ENCODE measurements at places on chromosomes 2 and 18.

DNA sequence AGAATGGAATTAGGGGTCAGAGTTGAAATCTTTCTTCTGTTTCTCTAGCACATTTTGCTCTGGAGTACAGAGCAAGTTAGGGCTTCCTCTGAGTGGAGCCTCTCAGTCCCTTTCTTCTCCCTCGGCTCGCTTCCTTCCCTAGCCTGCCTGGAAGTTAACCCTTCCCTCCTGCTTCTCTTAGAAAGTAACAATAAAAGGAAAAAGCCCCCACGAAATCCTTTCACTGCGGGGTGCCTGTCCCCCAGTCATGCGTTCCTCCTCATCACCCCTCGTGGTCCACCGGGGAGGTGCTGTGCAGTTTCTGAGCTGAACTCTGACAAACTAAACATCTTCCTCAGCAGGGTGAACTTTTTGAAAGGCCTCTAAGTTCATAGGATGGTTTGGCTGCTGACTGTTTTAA lies 2.0 kb downstream of the IGFBP2 start:
- DNase-seq, result no peak

GRCh38 chr18:61285777-61286176 lies 47.5 kb upstream of the CDH20 start:
- no peak for DNase-seq

- DNase-seq, result no peak
Measured at GRCh38 chr18:59853380-59853779, 46.4 kb upstream of the PMAIP1 start.

DNA sequence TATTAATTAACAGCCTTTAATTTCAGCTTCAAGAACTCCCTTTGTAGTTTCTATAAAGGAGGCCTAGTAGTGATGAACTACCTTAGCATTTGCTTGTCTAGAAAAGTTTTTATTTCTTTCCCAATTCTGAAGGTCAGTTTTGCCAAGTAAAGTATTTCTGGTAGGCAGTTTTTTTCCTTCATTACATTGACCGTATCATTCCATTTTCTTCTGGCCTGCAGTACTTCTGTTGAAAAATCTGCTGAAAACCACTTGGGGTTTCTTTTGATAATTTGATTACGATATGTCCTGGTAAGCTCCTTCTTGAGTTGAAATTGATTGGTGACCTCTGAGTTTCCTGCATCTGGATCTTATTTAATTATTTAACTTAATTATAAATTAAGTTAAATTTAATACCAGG lies 691.8 kb downstream of the TSN start:
- DNase-seq, result no peak

GRCh38 chr2:10039658-10040410 lies 3.5 kb upstream of the KLF11 start:
- DNase-seq, result peak; percentile 81

GRCh38 chr2:171430516-171431410 lies 3.0 kb downstream of the METTL8 start:
- DNase-seq, result no peak

DNA sequence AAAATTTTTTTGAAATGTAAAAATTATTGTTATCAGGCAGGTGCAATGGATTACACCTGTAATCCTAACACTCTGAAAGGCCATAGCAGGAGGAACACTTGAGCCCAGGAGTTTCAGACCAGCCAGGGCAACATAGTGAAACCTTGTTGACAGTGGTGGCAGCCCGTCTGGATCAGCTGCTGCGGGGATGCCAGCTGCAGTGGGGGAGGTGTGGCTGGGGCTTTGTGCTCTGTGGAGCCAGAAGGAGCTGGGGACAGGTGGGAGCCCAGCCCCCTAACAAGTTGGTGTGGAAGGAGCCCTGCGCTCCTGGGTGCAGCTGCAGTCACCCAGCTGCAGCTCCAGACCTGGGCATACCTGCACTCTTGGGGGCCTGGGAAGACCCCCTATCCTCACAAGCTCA lies 182.4 kb upstream of the MC4R start:
- DNase-seq, result no peak

- no peak for DNase-seq
Measured at GRCh38 chr18:32588191-32588590, 117.5 kb upstream of the GAREM1 start.

- DNase-seq, result no peak
Measured at GRCh38 chr2:69743847-69744264, 1.9 kb downstream of the ANXA4 start.

DNA sequence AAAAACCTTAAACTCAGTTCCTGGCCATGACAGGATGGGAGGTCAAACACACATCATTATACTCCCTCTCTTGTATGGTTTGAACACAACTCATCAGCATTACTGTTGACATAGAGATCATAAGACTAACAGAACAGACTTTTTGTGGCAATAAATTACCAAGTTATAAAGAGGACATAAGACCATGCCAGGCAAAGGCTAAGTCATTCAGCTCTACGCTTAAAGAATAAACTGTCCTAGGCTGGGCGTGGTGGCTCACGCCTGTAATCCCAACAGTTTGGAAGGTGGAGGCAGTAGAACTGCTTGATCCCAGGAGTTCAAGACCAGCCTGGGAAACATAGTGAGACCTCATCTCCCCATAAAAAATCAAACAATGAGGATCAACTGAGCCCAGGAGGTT lies 16.4 kb downstream of the NLRC4 start:
- no peak for DNase-seq

DNA sequence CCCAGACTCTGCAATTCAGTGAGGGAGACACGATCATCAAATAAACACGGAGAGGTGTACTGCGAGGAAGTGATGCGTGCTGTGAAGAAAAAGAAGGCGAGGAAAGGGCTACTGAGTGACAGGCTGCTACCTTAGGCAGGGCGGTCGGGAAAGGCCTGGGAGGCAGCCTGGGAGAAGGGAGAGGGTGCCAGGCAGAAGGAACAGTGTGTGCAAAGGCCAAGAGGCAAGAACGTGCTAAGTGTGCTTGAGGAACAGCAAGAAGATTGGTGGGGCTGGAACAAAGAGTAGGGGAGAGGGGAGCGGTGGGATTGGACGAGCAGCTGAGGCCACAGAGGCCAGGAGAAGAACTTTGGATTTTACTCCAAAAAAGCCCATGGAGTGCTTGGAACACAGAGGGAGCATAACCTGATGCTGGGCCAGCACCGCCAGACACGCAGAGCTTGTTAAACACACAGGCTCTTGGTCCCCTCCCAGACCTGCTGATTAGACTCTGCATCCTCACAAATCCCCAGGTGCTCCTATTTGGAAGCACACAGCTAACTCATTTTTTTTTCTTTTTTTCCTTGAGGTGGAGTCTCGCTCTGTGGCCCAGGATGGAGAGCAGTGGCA lies 30.4 kb downstream of the SERTAD2 start:
- DNase-seq, result no peak

DNA sequence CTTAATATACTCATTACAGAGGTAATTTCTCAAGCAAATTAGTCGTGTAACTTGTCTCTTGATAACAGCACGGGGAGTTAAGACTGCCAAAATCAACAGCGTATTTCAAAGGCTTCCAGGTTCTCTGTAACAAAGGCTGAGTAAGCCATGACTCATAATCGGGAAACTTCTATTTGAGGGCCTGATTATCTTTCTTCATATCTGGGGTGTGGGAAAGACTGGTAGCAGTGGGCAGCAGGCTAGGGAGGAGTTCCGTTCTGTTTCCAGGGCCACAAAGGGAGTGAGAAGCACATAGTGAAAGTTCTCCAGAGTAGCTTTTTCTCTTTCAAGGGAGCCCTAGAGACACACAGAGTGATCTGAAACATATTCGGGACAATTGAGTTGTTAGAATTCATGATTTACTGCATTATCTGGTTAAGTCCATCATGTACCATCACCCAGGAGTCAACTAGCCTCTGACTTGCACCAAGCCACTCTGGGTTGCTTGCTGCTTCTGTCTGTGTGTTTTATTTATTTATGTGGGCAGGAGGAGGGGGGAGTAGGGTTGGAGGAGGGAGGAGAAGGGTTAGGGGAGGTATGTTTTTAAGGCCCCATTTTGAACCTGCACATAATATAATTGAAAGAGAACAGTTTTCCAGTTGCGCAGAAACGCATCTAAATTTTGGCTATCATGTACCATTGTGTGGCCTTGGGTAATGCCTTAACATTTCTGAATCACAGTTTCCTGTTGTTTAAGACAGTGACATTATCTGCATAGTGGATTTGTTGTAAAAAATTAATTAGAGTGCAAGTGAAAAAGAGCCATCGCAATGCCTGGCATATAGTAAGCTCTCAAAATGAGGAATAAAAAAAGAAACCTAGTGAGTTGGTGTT lies 80.5 kb upstream of the ITPRID2 start:
- no peak for DNase-seq

DNA sequence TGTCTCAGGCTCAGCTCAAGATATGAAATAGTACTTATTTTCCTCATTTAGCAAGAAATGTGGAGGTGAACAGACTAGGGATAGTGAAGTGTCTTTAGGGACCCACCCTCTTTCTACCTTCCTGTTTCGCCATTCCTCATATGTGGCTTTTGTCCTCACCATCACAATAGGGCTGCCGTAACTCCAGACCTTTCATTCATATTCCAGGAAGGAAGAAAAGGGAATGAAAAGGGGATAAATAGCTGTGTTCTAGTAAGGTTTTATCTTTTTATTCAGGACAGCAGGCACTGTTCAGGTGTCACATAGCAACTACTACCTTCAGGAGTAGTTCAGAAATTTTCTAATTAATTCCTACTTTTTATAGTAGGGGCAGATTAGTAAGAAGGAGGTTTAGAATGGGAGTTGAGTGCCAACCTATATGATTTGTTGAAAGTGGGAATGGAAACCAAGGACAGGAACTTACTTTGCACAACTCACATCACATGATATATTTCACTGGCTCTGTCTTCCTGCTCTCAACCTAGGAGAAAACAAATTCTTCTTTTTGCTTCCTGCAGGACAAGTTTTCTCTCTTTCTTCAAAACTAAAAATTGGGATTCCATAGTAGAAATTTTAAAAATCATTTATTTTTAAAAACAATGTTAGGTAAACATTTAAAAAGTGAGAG lies 36.0 kb upstream of the HDAC4 start:
- no peak for DNase-seq

DNA sequence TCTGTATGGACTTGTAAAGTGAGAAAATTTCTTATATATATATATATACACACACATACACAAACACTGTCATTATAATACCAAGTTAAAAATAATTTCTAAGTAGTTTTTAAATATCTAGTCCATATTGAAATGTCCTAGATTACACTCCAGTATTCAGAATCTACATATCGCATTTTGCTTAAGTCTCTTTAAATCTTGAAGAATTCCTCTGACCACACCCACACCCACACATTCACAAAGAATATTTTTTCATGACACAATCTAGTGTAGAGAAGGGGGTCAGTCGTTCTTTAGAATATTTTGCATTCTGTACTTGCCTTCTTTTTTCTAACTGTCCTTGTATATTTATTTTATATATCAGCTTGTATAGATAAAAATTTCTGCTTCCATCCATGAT lies 509.7 kb downstream of the CCDC85A start:
- DNase-seq, result no peak

DNA sequence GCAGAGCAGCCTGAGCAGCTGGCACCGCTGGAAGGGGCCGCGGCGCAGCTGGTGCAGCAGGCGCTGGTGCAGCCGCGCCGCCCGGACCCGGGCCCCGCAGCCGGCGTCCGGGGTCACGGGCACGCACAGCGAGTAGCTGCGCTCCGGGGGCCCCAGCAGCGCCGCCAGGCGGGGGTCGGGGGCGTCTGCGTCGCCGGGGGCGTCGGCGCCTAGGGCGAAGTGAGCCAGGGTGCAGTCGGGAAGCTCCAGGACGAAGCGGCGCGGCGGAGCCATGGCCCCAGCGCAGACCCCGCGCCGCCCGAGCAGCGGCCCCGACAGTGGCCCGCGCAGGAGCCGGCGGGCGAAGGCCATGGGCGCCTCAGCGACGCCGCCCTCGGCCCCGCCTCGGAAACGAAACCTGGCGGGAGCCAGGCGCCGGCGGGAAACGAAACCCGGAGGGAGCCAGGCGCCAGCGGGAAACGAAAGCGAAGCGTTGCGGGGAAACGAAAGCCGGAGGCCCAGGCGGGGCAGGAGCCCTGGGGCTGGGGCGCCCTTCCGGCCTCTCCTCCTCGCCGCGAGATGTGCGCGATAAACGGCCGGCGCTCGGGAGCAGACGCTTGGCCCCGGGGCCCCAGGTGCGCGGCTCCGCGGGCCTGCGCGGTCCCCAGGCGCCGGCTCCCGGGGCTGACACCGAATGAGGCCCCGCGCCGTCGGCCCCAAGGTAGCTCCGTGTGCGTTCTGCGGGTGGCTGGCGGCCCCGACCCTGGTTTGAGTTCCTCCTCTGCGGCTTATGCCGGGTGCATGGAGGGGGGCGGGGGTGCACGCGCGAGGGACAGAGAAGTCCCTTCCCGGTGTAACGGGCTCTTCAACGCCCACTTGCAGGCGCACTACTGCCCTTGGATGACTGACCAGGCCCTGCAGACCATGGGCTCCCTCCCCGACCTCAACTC lies at the start of gene CMPK2:
TSS of gene CMPK2 (minus strand) at position 562 of the 929 bp plus-strand sequence. CDS start at position 351, 211 bp downstream.
- DNase-seq, result peak; percentile 84

DNA sequence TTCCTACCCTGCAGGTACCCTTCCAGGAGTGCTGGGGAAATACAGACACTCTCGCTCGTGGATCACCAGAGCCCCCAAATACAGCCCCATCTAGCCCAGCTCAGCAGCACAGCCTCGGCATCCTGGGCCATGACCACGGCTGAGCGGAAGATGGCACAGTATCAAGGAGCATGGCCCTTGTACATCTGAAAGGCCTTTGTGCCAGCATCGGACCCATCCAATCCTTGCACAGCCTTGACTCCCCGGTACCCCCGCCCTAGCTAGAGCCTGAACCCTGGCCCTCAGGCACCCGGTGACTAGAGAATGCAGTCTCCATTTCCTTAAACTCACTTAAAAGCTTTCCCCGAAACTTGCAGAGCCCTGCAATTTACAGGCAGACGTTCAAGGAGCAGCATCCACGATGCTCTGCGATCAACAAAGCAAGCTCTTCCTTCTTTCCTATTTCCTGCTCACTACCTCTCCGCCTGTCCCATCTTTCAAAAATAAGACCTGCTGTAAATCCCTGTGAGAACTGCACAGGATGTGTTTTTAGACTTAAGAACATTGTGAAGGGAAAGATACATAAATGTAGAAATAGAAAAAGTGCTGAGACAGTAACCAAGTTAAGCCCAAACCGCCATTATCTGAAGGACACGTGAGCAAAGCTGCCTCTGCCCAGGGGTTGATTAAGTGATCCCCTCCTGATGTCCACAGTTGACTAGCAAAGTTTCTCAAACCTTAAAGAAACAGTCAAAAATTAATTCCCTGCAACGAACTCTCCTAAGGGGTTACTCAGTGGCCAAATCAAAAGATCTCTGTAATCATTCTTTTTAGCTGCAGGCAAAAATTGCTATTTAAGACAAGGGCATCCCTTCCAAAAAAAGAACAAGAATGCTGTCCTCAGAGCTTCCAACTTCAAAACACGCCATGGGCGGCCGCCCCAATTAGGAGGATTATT lies 48.5 kb downstream of the ZNF516 start:
- no peak for DNase-seq

DNA sequence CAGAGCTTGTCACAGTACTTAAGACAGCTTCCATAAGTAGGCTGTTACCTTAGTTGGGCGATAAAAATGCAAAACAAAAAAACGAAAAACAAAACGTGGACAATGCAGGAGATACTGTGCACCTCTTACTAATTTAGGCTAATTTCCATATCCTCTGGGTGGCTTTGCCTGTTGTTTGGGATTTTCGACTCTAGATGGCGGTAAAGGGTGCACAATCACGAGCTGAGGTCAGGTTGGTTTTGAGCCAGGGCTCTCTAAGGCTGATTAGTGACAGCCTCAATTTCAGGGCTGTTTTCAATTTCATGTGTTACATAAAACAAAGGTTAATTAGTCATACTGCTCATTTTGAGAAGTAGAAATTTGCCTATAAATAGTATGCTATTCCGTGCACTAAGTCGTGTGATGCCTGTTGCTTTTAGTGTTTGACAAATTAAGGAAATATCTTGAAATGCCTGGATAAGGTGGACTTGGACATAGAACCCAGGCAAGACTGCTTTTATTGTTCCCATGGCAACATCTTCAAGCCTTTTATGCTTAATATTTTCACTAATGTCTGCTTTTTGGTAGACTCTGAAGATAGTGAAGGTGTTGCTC lies 493.1 kb downstream of the SOCS6 start:
- DNase-seq, result no peak
